ENCODE measurements at places on chromosomes 1 and 21.

- no peak for DNase-seq
Observed at GRCh38 chr1:185670187-185670627, 64.0 kb upstream of the HMCN1 start.

- no peak for DNase-seq
Observed at GRCh38 chr1:201149400-201149799, 4.9 kb downstream of the TMEM9 start.

- no peak for DNase-seq
Observed at GRCh38 chr1:238604357-238604756, 713.6 kb upstream of the ZP4 start.

DNA sequence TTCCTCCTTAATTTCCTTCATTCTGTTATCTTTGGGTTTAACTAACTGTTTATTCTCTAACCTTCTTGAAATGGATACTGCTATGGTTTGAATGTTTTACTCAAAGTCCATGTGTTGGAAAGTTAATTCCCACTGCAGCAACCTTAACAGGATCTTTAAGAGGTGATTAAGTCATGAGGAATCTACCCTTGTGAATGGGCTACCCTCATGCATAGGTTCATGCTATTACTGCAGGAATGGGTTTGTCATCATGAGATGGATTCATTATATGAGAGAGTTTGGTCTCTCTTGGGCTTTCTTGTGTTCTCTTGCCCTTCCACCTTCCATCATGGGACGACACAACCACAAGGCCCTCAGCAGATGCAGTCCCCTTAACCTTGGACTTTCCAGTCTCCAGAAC lies 516.9 kb downstream of the ADGRL2 start:
- DNase-seq = no peak

DNA sequence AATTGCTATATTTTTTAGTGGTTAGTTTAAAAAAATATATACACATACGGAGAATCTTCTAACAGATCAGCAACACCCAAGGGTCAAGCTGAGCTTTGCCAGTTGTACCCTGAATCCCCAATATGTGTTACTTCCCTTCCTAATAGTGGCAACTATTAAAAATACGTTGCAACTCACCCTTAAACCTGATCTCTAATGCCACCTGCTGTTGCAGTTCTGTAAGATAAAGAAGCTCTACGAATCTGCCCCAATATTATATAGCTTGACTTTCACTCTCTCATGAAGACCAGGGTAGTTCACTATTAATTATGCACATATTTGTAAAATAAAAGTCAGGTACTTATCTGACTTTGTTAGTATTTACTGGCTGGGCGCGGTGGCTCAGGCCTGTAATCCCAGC lies 58.4 kb downstream of the ASH1L start:
- no peak for DNase-seq

DNA sequence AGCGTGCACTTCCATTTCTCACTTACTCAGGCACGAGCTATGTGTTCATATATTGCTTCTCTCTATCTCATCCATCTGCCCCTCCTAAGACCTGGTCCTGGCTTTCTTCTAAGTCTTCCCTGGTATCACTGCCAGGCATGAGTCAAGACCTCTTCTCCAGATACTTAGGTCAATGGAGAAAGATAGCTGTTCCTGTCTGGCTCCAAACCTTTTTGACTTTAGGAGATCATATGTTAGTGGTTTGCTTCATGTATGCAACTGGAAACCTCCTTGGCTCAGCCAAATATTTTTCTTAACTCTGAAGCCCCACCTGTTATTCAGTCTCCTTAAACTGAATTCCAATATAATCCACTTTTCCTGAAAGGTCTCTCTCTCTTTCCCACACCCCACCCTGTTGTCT lies 211.6 kb upstream of the PTBP2 start:
- DNase-seq = no peak
